ENCODE measurements at places on chromosomes 4 and X. TPM values are rescaled to one million over a fixed set of nuclear protein-coding genes. Genes with fewer than 3 reads are reported as not detected.

Gene TRIM61
- 4.2 TPM for total RNA-seq

Gene SORBS2
- 49.2 TPM for total RNA-seq

Gene USP51
- 7.2 TPM for total RNA-seq

Gene CA5B
- total RNA-seq = 8.3 TPM

Gene DCX
- total RNA-seq = 20.8 TPM

Gene MAGEA3
- total RNA-seq = not detected

Gene USP17L11
- total RNA-seq = not detected

Gene ARL9
- not detected for total RNA-seq

Data from tongue (tissue), 3 donors.